ENCODE measurements at places on chromosomes 11 and 22. TPM values are rescaled to one million over a fixed set of nuclear protein-coding genes. Genes with fewer than 3 reads are reported as not detected.

Gene CHRNA10
- 0.90 TPM for total RNA-seq

GRCh38 chr11:115207166-115207591 is 297.0 kb downstream of the CADM1 start:
- H3K4me1 ChIP-seq = no peaks in the 10 kb centered on the region
- no peak overlapping the region for H3K27ac ChIP-seq
- no peaks in the 10 kb centered on the region for H3K36me3 ChIP-seq
- no peaks in the 10 kb centered on the region for H3K27me3 ChIP-seq
- no peak for DNase-seq

GRCh38 chr11:112310419-112310818 is 49.8 kb upstream of the PLET1 start:
- H3K4me1 ChIP-seq = no peaks in the 10 kb centered on the region

GRCh38 chr11:46183819-46184218 is 62.6 kb upstream of the PHF21A start:
- no peak overlapping the region for H3K4me3 ChIP-seq
- H3K4me1 ChIP-seq = no peaks in the 10 kb centered on the region
- no peaks in the 10 kb centered on the region for H3K36me3 ChIP-seq
- no peak for DNase-seq
- H3K27ac ChIP-seq = no peak overlapping the region

GRCh38 chr11:5339771-5340322 is 3.5 kb downstream of the OR51B5 start:
- H3K36me3 ChIP-seq = no peaks in the 10 kb centered on the region
- peaks cover 5% of the 10 kb centered on the region for H3K27me3 ChIP-seq
- H3K4me1 ChIP-seq = no peaks in the 10 kb centered on the region
- no peak for DNase-seq

All from naive thymus-derived CD4-positive, alpha-beta T cell (primary cell).